ENCODE measurements at places on chromosomes 7 and 10. TPM values are rescaled to one million over a fixed set of nuclear protein-coding genes. Genes with fewer than 3 reads are reported as not detected.

GRCh38 chr10:60611291-60611747 is 167.0 kb upstream of the CDK1 start:
- no peak overlapping the region for H3K27ac ChIP-seq
- no peak overlapping the region for H3K4me3 ChIP-seq
- no peak for DNase-seq

- no peak overlapping the region for H3K4me3 ChIP-seq
- peaks cover 21% of the 10 kb centered on the region for H3K4me1 ChIP-seq
- DNase-seq = no peak
Observed at GRCh38 chr10:31207636-31208035, 111.4 kb upstream of the ZEB1 start.

TMEM236 gene
- total RNA-seq = 0.33 TPM

GIMAP8 gene
- 13.4 TPM for total RNA-seq

ENTPD1 gene
- total RNA-seq = 9.7 TPM

CC2D2B gene
- 0.86 TPM for total RNA-seq

DNA sequence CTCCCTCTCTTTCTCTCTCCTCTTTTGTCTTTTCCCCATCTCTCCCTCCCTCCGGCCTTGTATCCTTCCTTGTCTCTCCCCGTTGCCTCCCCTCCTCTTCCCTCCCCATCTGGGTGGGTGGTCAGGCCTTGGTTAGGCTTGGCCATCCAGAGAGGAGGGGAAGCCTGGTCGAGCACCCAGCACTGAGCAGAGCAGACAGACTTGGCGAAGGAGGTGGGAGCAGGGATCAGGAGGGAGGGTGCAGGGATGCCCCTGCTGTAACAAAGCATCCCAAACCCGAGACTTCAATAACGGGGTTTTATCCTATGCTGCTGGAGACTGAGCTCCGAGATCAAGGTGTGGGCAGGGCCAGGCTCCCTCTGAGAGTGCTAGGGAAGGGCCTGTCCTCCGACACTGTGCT is 97.3 kb downstream of the PAXIP1 start:
- no peak overlapping the region for H3K27ac ChIP-seq
- no peak overlapping the region for H3K4me3 ChIP-seq
- H3K27me3 ChIP-seq = peaks cover 13% of the 10 kb centered on the region
- no peaks in the 10 kb centered on the region for H3K4me1 ChIP-seq

- no peaks in the 10 kb centered on the region for H3K36me3 ChIP-seq
- no peaks in the 10 kb centered on the region for H3K4me1 ChIP-seq
- DNase-seq = no peak
- no peaks in the 10 kb centered on the region for H3K27me3 ChIP-seq
- no peak overlapping the region for H3K27ac ChIP-seq
Observed at GRCh38 chr7:37119296-37119860, 329.3 kb downstream of the ELMO1 start.

DNA sequence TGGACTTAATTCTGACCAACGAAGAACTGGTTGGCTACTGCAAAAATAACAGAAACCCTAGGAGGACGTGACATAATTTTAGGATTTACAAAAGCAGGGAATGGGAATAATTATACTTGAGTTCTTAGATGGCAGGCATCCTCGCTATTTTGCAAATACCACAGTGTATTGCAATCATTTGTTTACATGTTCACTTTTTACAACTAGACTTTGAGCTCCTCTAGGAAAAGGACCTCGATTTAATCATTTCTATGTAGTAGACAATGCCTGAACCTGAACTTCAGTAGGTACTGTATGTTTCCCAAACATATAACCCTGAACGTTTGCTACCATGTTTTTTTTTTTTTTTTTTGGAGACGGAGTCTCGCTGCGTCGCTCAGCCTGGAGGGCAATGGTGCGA is 137.7 kb downstream of the CNOT4 start:
- no peaks in the 10 kb centered on the region for H3K36me3 ChIP-seq
- H3K27me3 ChIP-seq = no peaks in the 10 kb centered on the region
- no peaks in the 10 kb centered on the region for H3K4me1 ChIP-seq
- no peak for DNase-seq
- no peak overlapping the region for H3K4me3 ChIP-seq

SEPHS1 gene
- 38.9 TPM for total RNA-seq

DNA sequence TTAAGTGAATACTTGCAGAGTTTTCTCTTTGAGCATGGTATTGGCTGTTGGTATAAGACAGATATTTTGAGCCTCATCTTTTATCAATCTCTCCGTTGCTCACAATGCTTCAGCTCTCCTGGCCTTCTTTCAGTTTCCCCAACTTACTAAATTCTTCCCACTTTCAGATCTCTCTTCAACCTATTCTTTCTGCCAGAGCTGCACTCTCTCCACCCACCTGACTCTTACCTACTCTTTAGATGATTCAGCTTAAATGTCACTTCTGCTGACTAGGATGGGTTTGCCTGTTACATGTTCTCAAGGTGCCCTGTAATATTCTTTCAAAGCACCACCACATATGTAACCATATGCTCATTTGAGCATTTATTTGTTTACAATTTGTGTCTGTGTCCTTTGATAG is 1.6 kb downstream of the EXOSC1 start:
- no peaks in the 10 kb centered on the region for H3K27me3 ChIP-seq
- H3K4me3 ChIP-seq = no peak overlapping the region
- DNase-seq = no peak

RAPGEF5 gene
- total RNA-seq = 14.3 TPM

GRCh38 chr10:95275726-95276366 is 15.0 kb downstream of the PDLIM1 start:
- H3K36me3 ChIP-seq = peaks cover 6% of the 10 kb centered on the region
- H3K4me1 ChIP-seq = peaks cover 93% of the 10 kb centered on the region
- DNase-seq = no peak
- H3K4me3 ChIP-seq = no peak overlapping the region
- H3K27me3 ChIP-seq = no peaks in the 10 kb centered on the region

DNA sequence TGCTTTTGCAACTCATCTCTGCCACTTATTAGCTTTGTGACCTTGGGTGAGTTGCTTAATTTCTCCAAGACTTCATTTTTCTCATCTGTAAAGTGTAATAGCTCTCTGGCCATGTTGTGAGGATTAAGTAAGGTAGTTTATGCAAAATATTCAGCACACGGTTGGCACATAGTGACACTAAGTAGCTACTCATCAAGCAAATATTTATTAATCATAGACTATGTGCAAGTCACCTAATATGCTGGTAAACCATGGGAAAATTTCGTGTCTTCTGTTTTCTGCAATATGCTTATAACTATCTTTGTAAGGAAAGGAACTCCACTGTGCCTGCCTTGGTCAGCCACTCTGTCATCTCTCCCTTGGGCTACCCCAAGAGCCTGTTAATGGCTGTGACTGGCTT is 50.3 kb upstream of the EGR2 start:
- no peaks in the 10 kb centered on the region for H3K36me3 ChIP-seq
- no peak overlapping the region for H3K27ac ChIP-seq
- no peaks in the 10 kb centered on the region for H3K4me1 ChIP-seq
- no peak overlapping the region for H3K4me3 ChIP-seq
- no peaks in the 10 kb centered on the region for H3K27me3 ChIP-seq

GRCh38 chr7:49768254-49768653 is 5.2 kb upstream of the VWC2 start:
- H3K27ac ChIP-seq = no peak overlapping the region
- no peaks in the 10 kb centered on the region for H3K4me1 ChIP-seq
- H3K4me3 ChIP-seq = no peak overlapping the region
- no peak for DNase-seq
- H3K27me3 ChIP-seq = peaks cover 3% of the 10 kb centered on the region

DNA sequence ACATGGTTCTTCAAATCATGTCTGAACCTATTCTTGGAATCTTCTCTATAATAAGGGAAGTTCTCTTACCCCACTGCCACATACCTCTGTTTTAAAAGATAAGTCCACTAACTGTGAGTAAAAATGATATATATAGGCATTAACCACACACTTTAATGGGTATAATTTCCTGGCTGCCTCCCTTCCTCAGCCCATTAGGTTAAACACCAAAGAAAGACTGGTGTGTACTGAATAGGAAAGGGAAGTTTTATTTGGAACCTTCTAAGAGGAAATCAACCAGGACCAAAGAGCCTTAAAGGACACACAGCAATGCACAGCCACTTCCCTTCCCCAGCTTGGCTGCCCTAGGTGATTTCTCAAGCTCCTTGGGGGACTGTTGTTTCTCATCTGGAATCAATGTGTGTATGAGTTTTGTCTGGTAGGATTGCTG is 5.0 kb upstream of the WBP1L start:
- H3K27ac ChIP-seq = no peak overlapping the region
- H3K27me3 ChIP-seq = no peaks in the 10 kb centered on the region
- peaks cover 21% of the 10 kb centered on the region for H3K36me3 ChIP-seq
- H3K4me3 ChIP-seq = no peak overlapping the region

DNA sequence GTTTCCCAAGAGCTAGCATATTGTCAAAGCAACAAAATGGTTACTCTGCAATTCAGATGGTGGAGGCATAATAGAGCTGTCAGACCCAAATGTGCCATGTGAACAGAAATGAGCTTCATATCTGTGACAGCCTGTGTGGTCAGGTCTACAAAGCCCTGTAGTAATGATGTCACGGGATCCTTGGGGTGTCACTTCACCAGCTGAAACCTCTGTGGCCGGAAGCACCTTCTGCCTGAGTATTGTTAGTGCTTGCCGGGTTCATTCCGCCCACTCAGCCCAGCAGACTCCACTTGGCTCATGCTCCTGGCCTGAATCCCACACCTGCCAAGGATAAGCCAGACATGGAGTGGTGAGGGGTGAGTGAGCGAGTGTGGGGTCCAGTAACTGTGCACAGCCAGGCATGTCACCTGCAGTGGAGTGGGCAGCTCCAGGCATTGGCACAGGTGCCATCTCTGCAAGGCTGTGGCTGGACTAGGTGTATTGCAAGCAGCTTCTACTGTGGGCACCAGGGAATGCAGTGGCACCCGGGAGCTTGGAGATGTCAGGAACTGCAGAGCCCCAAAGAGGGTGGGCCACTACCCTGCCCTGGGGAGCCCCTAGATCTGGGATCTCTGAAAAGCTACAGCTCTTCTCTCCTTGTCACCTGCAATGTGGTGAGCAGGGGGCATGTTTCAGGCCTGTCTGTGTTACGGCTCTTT is 341.9 kb upstream of the CHRM2 start:
- no peak overlapping the region for H3K4me3 ChIP-seq
- H3K4me1 ChIP-seq = no peaks in the 10 kb centered on the region
- no peak for DNase-seq
- no peaks in the 10 kb centered on the region for H3K27me3 ChIP-seq

GRCh38 chr10:12504628-12505027 is 155.3 kb downstream of the CAMK1D start:
- no peak overlapping the region for H3K27ac ChIP-seq
- H3K27me3 ChIP-seq = no peaks in the 10 kb centered on the region
- DNase-seq = no peak
- H3K36me3 ChIP-seq = no peaks in the 10 kb centered on the region
- no peak overlapping the region for H3K4me3 ChIP-seq
- H3K4me1 ChIP-seq = peaks cover 13% of the 10 kb centered on the region

- no peak for DNase-seq
- H3K27me3 ChIP-seq = no peaks in the 10 kb centered on the region
- H3K4me3 ChIP-seq = no peak overlapping the region
- no peaks in the 10 kb centered on the region for H3K36me3 ChIP-seq
- no peak overlapping the region for H3K27ac ChIP-seq
Observed at GRCh38 chr7:115910541-115911164, 119.9 kb downstream of the TFEC start.

- no peak for DNase-seq
- peak overlapping the region; percentile 72 for H3K27ac ChIP-seq
- no peak overlapping the region for H3K4me3 ChIP-seq
- no peaks in the 10 kb centered on the region for H3K27me3 ChIP-seq
- peaks cover 100% of the 10 kb centered on the region for H3K4me1 ChIP-seq
Observed at GRCh38 chr10:114520453-114520852, 116.2 kb upstream of the AFAP1L2 start.

VGF gene
- total RNA-seq = not detected

- no peak overlapping the region for H3K27ac ChIP-seq
- no peak for DNase-seq
- no peak overlapping the region for H3K4me3 ChIP-seq
- H3K36me3 ChIP-seq = no peaks in the 10 kb centered on the region
- H3K27me3 ChIP-seq = no peaks in the 10 kb centered on the region
Observed at GRCh38 chr7:41915871-41916270, 213.0 kb upstream of the INHBA start.

MGAM2 gene
- not detected for total RNA-seq

- no peak overlapping the region for H3K27ac ChIP-seq
- no peaks in the 10 kb centered on the region for H3K36me3 ChIP-seq
- H3K27me3 ChIP-seq = no peaks in the 10 kb centered on the region
Observed at GRCh38 chr10:102243309-102243708, 2.0 kb upstream of the PITX3 start.

GRCh38 chr10:42956045-42956444 is 120.8 kb upstream of the RET start:
- H3K27ac ChIP-seq = no peak overlapping the region
- no peaks in the 10 kb centered on the region for H3K36me3 ChIP-seq
- peaks cover 9% of the 10 kb centered on the region for H3K27me3 ChIP-seq
- H3K4me1 ChIP-seq = peaks cover 9% of the 10 kb centered on the region
- DNase-seq = no peak

DNA sequence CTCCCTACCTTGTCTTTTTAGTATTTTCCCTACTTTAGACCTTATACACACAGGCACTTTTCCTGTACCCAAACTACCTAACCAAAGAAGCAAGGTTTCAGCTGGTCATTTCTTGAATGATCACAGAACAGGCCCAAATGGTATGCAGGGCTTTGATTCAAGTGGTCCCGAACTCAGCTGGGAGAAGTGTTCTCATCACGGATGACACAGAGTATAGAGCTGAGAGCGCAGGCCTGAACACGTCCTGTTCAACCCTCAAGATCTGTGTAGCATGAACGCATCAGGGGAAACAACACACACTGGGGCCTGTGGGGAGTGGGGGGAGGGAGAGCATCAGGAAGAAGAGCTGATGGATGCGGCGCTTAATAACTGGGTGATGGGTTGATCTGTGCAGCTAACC is 318.2 kb downstream of the SFMBT2 start:
- no peak overlapping the region for H3K27ac ChIP-seq
- no peak for DNase-seq
- H3K4me3 ChIP-seq = no peak overlapping the region
- H3K36me3 ChIP-seq = no peaks in the 10 kb centered on the region
- no peaks in the 10 kb centered on the region for H3K27me3 ChIP-seq

DYDC2 gene
- total RNA-seq = not detected

GRCh38 chr7:89934101-89934500 is 220.2 kb upstream of the STEAP1 start:
- no peaks in the 10 kb centered on the region for H3K36me3 ChIP-seq
- H3K4me3 ChIP-seq = no peak overlapping the region

DNA sequence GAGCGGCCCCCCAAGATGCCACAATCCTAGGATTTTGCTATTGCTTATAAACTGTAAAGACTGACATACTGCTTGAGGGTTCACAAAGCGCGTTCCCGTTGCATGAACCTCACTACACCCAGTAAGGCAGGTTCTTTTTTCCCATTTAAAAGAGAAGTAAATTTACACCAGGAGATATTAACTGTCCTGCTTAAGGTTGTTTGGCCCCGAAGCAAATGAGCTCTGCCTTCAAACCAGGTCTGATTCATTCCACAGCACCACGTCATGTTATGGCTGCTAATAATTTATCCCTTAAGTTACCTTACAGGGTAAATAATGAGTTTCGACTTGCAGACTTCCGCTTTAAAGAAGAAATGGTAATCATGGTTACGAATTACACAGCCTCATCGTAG is 559 bp upstream of the FKBP14 start:
- no peaks in the 10 kb centered on the region for H3K4me1 ChIP-seq
- DNase-seq = no peak
- H3K27me3 ChIP-seq = no peaks in the 10 kb centered on the region
- peak overlapping the region; percentile 89 for H3K27ac ChIP-seq
- no peaks in the 10 kb centered on the region for H3K36me3 ChIP-seq
- peak overlapping the region; percentile 92 for H3K4me3 ChIP-seq

CUL1 gene
- total RNA-seq = 49.9 TPM

TMEM176A gene
- 15.1 TPM for total RNA-seq
